ENCODE measurements at places on chromosomes 5 and 9. TPM values are rescaled to one million over a fixed set of nuclear protein-coding genes. Genes with fewer than 3 reads are reported as not detected.

The FAT2 gene
- 0.02 TPM for total RNA-seq

The PARP8 gene
- 0.20 TPM for total RNA-seq

The IRX1 gene
- not detected for total RNA-seq

The CNTNAP3B gene
- 19.2 TPM for total RNA-seq

The TDRD7 gene
- 11.6 TPM for total RNA-seq

The RASGRF2 gene
- total RNA-seq, result 2.4 TPM

The ZNF354B gene
- 6.6 TPM for total RNA-seq

The ZNF483 gene
- total RNA-seq, result 0.76 TPM

The MYOT gene
- not detected for total RNA-seq

The PDE8B gene
- 1.3 TPM for total RNA-seq

The TPRN gene
- 10.4 TPM for total RNA-seq

The CLK4 gene
- 11.0 TPM for total RNA-seq

The TMC1 gene
- total RNA-seq, result 0.05 TPM

The PPP3R2 gene
- total RNA-seq, result not detected

The TGFBI gene
- 1,765 TPM for total RNA-seq

The KLF9 gene
- total RNA-seq, result 0.71 TPM

The CAMSAP1 gene
- total RNA-seq, result 26.2 TPM

The AK1 gene
- total RNA-seq, result 65.1 TPM

The SLC23A1 gene
- 1.5 TPM for total RNA-seq

The ISL1 gene
- not detected for total RNA-seq

The MLLT3 gene
- 16.5 TPM for total RNA-seq

The SLC36A3 gene
- not detected for total RNA-seq

The OLFML2A gene
- 25.3 TPM for total RNA-seq

The MLANA gene
- total RNA-seq, result not detected

The PDGFRB gene
- total RNA-seq, result 0.09 TPM

The DMRTA1 gene
- total RNA-seq, result 1.1 TPM

The TAF11L5 gene
- total RNA-seq, result not detected

The ACO1 gene
- 32.5 TPM for total RNA-seq

The DRD1 gene
- total RNA-seq, result 0.77 TPM

The OR1J2 gene
- not detected for total RNA-seq

The PCDHA6 gene
- total RNA-seq, result not detected

The TSSK1B gene
- total RNA-seq, result not detected

The CTNNAL1 gene
- 56.0 TPM for total RNA-seq

The CXXC5 gene
- 27.2 TPM for total RNA-seq

The CDH18 gene
- not detected for total RNA-seq

The C9orf57 gene
- not detected for total RNA-seq

The GAPT gene
- total RNA-seq, result not detected

The GPR150 gene
- total RNA-seq, result 0.08 TPM

The FGD3 gene
- 0.23 TPM for total RNA-seq

The FSD1L gene
- total RNA-seq, result 3.2 TPM

The FCN2 gene
- not detected for total RNA-seq

The DIPK1B gene
- 8.9 TPM for total RNA-seq

The NUTM2G gene
- not detected for total RNA-seq

The OCLN gene
- 12.4 TPM for total RNA-seq

The SEMA6A gene
- total RNA-seq, result 0.05 TPM

The SPATA31D3 gene
- total RNA-seq, result not detected

The IFNB1 gene
- not detected for total RNA-seq
